Memory B cell (primary cell): ENCODE measurements at places on chromosomes 1 and 21.
A peak's percentile ranks its signal among the peaks of the same experiment; 100 is the strongest.

- DNase-seq = peak; percentile 16
Observed at GRCh38 chr1:90707363-90707710, 9.8 kb downstream of the BARHL2 start.

- no peak for DNase-seq
Observed at GRCh38 chr1:238916828-238917227, 469.5 kb upstream of the CHRM3 start.

GRCh38 chr1:1168451-1169411 is 4.9 kb upstream of the TTLL10 start:
- no peak for DNase-seq

DNA sequence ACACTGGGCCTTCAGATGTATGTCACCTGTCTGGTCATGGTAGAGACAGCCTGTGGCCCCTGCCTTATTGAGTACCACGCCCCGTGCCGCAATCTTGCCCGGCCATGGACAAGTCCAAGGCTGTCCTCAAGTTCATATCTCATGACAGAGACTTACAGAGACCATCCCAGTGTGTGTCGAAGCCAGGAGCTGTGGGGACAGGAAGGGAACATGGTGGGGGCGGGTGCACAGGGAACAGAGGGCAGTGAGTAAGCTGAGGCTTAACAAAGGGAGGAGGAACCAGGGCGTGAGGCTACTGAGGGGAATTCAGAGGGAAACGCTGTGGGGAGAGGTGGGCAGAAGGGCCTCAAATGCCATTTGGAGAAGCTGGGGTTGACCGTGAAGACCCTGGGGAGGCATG is 75.8 kb downstream of the ALPL start:
- no peak for DNase-seq

GRCh38 chr1:16605213-16605525 is 8.2 kb downstream of the NBPF1 start:
- DNase-seq = no peak

DNA sequence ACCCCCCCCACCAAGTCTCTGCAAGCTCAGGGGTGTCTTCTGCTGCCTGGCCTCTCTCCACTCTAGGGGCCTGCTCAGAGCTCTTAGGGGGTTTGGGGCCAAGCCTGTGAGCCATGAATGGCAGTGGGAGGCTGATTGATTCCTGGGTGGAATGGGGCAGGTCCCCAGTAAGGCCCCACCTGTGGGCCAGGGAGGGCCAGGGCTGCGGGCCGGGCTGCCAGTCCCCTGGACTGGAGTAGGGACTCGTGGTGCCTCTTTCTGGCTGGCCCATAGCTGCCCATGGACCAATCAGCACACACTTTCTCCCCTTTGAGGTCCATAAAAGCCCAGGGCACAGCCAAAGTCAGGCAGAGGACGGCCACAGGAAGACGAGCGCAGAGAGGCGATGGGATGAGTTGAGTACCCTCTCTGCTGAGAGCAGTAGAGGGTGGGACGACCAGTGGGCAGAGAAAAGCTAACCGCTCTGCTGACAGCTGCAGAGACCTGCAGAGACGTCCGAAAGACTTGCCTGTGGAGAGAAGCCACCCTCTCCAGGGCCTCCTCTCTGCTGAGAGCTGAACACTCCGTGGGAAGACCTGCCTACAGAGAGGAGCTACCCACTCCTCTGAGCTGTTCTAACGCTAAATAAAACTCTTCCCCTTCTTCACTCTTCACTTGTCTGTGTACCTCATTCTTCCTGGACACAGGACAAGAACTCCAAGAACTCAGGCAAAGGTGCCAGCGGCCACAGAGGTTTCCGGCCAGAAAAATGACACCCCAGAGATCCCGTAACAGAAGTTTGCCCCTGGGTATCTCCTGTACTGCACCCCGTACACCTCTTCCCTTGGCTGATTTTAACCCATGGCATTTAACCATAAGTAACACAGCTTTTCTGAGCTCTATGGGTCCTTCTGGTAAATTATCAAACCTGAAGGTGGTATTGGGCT is 38.2 kb upstream of the TARDBP start:
- no peak for DNase-seq
